SK-N-SH (cell line): ENCODE measurements at places on chromosomes 7 and 10. TPM values are rescaled to one million over a fixed set of nuclear protein-coding genes. Genes with fewer than 3 reads are reported as not detected.

- H3K4me1 ChIP-seq = peaks cover 13% of the 10 kb centered on the region; the same call in 1 of the 2 replicates
- no peaks in the 10 kb centered on the region for H3K27me3 ChIP-seq
- H3K27ac ChIP-seq = peak overlapping the region; percentile 91
Observed at GRCh38 chr10:89392974-89393373, 551 bp downstream of the IFIT1 start.

FBXO24 gene
- 0.71 and 0.94 TPM in 2 replicates for polyA plus RNA-seq

GRCh38 chr10:95356-96115 is 39.7 kb upstream of the ZMYND11 start:
- no peaks in the 10 kb centered on the region for H3K4me1 ChIP-seq
- no peak overlapping the region for H3K27ac ChIP-seq
- no peaks in the 10 kb centered on the region for H3K36me3 ChIP-seq
- H3K4me3 ChIP-seq = no peak overlapping the region

MRM2 gene
- 30.7 and 34.8 TPM in 2 replicates for polyA plus RNA-seq

DNA sequence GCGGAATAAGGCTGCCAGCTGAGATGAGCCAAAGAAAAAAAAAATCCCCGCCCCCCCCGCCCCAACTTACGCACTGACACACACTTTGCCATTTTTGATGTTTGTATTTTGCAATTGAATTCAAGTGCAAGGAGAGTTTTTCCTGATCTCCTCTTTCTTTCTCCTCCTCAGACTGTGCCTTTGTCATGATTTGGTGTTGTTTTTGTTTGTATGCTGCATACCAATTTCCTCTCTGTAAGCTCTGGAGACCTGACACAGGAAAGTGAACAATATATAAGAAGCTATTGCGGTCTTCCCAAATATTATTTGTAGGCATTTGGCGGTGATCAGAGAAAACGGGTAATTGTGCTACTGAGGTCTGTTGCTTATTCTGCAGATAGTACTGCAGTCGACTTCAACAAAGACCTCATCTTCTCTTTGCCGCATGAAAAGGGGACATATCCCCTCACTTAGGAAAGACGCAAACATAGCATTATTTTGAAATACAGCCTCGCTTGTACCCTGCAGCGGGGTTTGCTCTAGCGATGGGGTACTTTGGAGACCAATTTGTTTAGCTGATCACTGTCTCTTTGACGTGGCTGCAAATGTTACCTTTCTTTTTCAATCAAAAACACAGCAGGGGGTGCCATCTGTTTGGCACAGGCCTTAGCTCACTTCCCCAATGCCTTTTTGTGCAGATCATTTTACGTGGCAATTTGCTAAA is 206.6 kb downstream of the SKAP2 start:
- no peak for DNase-seq
- H3K27me3 ChIP-seq = no peaks in the 10 kb centered on the region; the same call in 1 of the 2 replicates
- no peak overlapping the region for H3K4me3 ChIP-seq
- H3K36me3 ChIP-seq = no peaks in the 10 kb centered on the region
- no peak overlapping the region for H3K27ac ChIP-seq
- H3K4me1 ChIP-seq = peaks cover 6% of the 10 kb centered on the region; the same call in 1 of the 2 replicates

DNA sequence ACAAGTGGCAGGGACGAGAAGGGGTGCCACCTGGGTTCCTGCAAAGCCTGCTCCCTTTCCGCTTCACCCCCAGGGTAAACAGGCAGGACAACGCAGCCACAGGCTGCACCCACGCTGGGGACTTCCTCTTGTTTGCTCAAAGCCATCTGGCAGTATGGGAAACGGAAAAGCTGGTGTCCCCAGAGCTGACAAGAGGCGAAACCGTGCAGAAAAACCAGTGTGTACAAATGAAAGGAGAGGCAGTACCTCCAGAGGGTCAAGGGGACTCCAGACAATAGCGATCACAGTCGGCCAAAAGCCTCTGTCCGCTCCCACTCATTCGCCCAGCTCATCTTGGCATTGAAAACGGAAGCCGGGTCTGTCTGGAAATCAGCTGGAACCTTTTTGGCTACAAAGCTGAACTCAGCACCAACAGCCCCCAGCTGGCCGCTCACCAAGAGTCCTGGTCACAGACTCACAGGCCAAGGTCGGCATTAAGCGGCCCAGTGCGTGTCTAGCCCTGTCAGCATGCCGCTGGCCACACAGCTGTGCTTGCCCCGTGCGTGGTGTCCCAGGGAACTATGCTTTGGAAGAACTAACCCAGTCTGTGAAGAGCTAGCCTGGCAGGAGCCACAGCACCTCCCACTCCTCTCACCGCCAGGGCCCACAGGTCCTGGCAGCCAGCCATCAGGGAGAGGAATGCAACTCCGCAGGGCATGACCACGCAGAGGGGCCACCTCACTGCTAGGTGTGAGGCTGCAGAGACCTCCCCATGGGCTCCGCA is 10.4 kb downstream of the TNS3 start:
- H3K4me3 ChIP-seq = no peak overlapping the region; the same call in 1 of the 2 replicates
- peak; percentile 64 for DNase-seq
- no peaks in the 10 kb centered on the region for H3K27me3 ChIP-seq
- peak overlapping the region; percentile 71 for H3K27ac ChIP-seq

DNA sequence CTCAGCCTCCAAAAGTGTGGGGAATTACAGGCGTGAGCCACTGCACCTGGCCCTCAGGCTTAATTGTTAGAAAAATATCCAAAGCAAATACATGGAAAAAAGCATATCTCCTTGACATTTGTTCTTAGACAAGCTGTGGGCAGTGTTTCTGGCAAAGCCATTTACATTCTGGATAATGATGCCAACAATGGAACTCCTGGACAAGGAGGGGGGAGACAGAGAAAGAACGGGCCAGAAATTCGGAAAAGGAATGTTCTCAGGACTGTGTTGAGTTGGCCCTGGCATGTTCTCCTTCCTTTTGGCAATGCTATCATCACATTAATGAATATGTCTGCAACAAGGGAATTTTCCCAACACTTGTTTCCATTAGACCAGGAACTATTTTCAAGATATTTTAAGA is 88.7 kb downstream of the UBE2H start:
- H3K4me3 ChIP-seq = no peak overlapping the region
- peaks cover 20% of the 10 kb centered on the region for H3K36me3 ChIP-seq
- DNase-seq = no peak
- H3K4me1 ChIP-seq = peaks cover 56% of the 10 kb centered on the region

- H3K27ac ChIP-seq = no peak overlapping the region
- H3K4me1 ChIP-seq = no peaks in the 10 kb centered on the region
- peak; percentile 65 for DNase-seq
Observed at GRCh38 chr10:49164559-49165188, 23.5 kb downstream of the TMEM273 start.

DNA sequence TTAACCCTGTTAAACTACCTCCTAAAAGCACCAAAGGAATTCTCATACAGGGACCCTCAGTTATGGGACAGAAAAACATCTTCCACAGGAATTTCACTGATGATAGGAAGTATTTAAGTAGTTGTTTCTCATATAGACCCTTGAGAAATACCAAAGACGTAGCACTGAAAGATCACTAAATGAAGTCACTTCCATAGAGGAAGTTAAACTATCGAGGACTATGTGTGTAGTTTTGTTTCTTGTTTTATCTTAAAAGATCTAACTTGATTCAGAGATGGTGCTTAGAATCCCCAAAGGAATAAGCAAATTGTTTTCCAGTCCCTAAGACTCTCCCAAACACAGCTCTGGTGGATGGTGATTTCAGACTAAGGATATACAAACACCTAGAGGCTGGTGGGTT is 94.8 kb upstream of the AFAP1L2 start:
- H3K4me1 ChIP-seq = no peaks in the 10 kb centered on the region
- no peak overlapping the region for H3K4me3 ChIP-seq
- no peak overlapping the region for H3K27ac ChIP-seq
- no peaks in the 10 kb centered on the region for H3K27me3 ChIP-seq
- DNase-seq = no peak

- no peaks in the 10 kb centered on the region for H3K36me3 ChIP-seq
- H3K4me3 ChIP-seq = no peak overlapping the region
- no peaks in the 10 kb centered on the region for H3K4me1 ChIP-seq
- no peak for DNase-seq
- no peak overlapping the region for H3K27ac ChIP-seq
Observed at GRCh38 chr10:79559726-79560125, 481 bp downstream of the SFTPA2 start.

OGDHL gene
- 25.4 and 32.6 TPM in 2 replicates for polyA plus RNA-seq

DNA sequence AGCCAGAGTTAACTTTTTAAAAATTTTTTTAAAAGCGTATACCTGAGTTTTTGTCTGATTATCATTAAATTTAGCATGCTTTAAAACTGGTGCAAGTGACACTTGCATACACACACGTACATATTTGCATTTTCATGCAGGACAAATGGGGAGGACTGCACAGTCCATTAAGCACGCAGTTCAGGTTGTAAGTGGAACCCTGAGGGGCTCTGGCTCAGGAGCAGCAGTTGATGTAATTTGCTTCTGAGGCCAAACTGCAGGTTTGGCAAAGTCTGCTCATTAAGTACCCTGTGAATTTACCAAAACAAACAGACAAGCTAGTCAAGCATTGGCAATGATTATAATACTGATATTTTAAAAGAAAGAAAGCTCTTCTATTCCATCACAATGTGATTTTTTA is 215.8 kb upstream of the PFKP start:
- no peak overlapping the region for H3K4me3 ChIP-seq
- H3K27ac ChIP-seq = no peak overlapping the region
- H3K27me3 ChIP-seq = no peaks in the 10 kb centered on the region
- peaks cover 2% of the 10 kb centered on the region for H3K4me1 ChIP-seq

GRCh38 chr7:86975449-86975848 is 84.0 kb downstream of the ELAPOR2 start:
- H3K27me3 ChIP-seq = no peaks in the 10 kb centered on the region
- no peak overlapping the region for H3K27ac ChIP-seq
- no peak for DNase-seq
- H3K4me3 ChIP-seq = no peak overlapping the region
- peaks cover 7% of the 10 kb centered on the region for H3K4me1 ChIP-seq

ALOX5 gene
- polyA plus RNA-seq = not detected in 2 replicates

GHRHR gene
- not detected in 2 replicates for polyA plus RNA-seq

WNT8B gene
- polyA plus RNA-seq = 0.18 and 0.28 TPM in 2 replicates

KLLN gene
- polyA plus RNA-seq = 0.83 and 1.2 TPM in 2 replicates

CPED1 gene
- polyA plus RNA-seq = 4.4 and 4.8 TPM in 2 replicates
